Muscle of back (tissue), 13 donors: ENCODE measurements at places on chromosomes 1 and 21.

DNA sequence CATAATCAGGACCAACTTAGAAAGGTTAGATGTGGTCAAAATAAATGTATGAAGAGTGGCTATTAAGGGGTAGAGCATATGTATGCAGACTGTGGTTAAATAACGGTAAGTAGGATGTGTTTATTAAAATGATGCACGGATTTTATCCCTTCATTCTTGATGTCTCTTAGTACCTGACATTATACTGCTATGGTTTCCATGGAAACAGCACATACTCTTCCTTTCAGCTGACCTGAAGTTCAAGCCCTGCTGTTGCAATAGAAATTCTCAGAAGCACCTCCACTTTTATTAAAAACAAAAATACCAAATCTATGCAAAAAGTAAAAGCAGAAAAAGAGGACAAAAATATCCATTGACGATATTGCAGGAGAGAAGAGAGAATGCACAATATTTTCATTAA, 381.4 kb downstream of the RWDD3 start:
- DNase-seq = no peak

DNA sequence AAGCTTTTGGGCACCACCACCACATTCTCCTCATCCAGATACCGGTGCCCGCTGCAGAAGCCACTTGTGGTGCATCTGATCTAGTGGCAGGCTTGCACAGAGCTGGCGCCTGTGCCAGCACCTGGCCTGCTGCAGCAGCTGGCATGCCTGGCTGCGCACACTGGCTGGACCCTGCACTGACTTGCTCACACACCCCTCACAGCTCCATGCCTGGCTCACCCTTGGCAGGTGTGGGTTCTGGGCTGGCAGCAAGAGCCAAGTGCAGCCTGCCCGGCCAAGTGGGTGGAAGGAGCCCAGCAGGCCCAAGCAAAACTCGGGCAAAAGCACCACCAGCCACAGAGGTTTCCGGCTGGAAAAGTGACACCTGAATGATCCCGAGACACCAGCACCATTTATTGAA, 315.7 kb upstream of the RRP15 start:
- no peak for DNase-seq

GRCh38 chr1:64495878-64496277, 25.9 kb downstream of the CACHD1 start:
- no peak for DNase-seq

DNA sequence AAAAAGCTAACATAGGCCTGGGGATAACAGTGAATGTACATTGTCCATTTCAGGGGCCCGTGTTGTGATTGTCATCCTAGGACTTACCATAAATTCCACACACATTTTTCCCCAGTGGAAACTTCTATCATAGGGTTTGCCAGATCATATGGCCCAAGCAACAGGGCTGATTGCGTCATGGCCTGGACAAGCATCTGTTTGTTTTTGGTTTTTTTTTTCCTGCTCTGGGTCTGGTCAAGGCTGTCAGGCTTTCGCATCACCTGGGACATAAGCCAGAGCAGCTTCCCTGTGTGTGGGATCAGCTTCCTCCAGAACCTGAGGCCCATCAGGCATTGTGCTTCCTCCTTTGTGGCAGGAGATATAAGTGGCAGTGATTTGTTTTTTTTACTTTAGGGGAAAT, 598.5 kb upstream of the USP24 start:
- DNase-seq = peak; percentile 69

DNA sequence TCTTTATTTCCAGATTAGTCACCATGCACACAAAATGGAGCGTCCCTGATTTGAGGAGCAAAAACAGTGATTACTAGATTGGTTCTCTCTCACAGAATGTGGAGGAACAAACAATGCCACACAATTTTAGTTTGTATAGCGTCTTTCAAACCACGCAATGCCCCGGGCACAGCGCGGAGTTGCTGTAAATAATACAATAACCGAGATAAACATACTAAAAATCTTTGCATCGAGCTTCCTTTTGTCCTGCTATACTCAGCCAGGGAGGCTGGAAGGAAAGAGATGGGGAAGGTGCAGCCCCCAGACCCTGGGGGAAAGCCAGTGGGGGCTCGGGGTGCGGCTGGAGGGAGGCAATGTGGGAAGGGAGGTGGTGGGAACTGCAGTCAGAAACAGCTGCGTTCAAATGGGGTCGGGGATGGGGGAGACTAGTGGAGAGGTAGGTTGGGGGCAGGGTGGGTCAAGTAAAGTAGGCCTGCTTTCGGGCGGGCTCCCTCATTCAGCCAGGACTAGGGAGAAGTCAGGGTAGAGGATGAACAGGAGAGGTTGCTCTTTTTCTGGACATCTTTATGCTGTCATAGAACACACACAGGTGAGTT, 366.3 kb downstream of the RPS6KC1 start:
- no peak for DNase-seq

DNA sequence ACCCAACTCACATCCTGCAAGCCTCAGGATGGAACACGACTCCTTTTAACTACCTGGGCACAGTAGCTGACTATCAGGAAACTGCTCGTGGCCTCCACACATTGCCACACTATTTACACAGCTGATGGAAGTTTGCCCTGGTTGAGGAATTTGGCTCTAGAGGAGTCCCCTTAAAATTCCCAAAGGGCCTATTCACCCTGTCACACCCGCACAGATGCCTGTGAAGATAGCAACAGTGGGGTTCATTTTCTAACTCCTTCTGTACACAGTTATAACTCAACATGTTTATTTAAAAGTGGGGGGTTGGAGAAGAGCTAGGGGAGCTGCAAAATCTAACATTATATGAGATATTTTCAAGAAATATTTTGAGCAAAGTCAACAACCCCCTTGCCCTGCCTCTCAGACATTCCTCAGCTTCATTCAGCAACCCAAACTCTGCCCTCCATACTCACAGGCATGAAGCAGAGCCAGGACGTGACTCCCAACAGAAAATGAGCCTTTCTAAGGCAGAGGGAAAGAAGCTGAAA, 35.8 kb upstream of the CCN1 start:
- no peak for DNase-seq

- DNase-seq = peak; percentile 17
Observed at GRCh38 chr1:214993419-214993818, 89.1 kb upstream of the KCNK2 start.

- DNase-seq = no peak
Observed at GRCh38 chr1:64229307-64229706, 25.9 kb downstream of the UBE2U start.

- no peak for DNase-seq
Observed at GRCh38 chr1:107762751-107763390, 202.1 kb downstream of the VAV3 start.

GRCh38 chr1:21149855-21150432, 26.8 kb downstream of the EIF4G3 start:
- DNase-seq = peak; percentile 94

GRCh38 chr1:160876311-160876710, 8.7 kb downstream of the ITLN1 start:
- DNase-seq = no peak

DNA sequence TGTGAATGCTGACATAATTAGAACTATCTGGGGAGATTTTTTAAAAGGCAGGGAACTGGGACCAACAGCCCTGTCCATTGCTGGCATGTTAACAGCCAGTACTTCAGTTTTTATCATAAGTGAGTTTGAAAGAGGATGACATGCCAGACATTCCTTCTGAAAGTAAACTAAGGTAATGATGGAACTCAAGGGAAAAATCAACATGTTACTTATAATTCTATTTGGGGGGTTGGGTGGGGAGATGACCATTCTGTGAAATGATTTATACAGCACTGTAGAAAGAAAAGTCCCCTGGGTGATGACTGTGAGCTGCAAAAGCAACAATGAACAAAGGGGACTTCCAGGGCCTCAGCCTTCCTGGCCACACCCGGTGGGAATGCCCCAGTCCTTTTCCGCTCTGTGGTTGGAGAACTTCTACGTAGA, 5.4 kb upstream of the LAMC2 start:
- peak; percentile 56 for DNase-seq

DNA sequence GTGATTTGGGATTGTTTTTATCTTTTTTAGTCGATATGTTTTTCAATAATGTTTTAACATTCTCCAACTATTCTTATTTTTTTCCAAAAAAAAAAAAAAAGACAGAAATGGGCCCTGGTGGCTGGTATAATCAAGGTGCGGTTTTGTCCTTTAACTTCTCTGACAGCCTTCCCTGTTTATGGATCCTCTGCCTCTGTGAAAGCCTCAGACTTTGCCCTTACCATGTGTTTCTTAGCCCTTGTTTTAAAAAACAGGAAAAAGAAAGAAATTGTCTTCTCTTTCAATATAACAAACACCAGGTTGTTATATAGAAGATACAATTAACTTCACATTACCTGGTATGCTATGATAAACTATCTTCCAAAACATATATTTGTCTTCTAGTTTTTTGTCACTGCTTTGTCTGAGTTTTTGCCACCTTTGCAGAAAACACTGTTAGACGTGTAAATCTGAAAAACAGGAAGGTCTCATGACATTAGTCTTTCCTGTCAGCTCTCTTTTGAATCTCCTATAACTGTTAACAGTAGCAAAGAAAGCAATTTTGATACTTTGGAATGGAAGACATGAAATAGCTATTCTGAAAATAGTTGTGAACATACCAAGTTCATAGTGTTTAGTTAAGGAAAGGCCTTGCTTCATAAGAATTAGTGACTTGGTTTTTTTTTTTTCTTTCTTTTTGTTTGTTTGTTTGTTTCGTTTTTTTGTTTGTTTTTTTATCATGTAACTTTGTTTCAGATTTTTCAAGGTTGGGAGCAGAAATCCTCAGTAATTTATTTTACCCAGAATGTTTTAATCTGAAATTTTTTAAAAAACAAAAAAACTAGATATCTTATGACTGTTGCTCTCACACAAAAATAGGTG, 31.7 kb upstream of the CACYBP start:
- DNase-seq = peak; percentile 25

DNA sequence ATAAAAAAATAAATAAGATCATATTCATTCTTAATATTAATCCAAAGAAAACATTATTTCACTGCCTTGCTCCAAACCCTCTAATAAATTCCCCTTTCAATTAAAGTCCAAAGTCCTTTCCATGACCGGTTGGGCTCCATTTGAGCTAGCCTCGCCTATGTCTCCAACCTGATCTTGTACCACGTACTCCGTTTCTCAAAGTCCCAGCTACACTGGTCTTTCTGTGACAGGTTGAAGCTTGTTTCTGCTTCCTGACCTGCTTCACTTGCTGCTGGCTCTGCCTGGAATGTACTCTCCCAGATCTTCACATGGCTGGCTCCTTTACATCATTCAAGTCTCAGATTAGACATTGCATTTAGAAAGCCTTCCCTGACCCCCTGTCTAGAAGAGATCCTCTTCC, 16.4 kb downstream of the RPL5 start:
- no peak for DNase-seq

DNA sequence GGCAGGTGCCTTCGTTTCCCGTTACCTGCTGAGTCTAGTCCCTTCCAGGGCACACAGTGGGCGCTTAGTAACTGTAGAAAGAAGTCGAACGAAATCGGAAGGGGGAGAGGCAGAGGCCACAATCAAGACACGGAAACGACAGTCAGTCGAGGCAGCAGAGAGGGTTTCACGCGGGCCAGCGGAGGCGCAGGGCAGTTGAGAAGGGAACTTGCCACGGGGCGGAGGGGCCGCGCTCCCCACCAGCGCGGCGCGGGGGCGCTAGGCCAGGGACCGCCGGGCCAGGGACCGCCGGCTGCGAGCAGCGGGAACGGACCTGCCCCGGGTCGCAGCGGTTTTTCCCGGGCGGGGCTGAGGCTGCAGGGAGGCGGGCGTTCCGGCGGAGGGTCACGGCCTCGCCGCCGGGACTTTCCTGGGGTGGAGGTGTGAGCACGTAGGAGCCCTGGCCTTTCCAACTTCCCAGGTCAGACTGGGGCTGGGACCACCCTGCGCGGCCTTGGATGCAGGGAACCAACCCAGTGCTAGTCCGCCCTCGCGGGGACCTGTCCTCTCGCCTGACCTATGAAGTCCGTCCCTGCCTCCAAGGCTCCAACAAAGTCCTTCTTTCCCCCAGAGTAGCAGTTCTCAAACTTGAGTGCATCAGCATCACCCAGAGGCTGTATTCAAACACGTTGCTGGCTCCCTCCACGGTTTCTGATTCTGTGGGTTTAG, 150.1 kb upstream of the FGGY start:
- no peak for DNase-seq

GRCh38 chr1:32933742-32934322, 30.8 kb downstream of the RNF19B start:
- DNase-seq = no peak

GRCh38 chr1:174337000-174337681, 110.6 kb upstream of the GPR52 start:
- DNase-seq = no peak

DNA sequence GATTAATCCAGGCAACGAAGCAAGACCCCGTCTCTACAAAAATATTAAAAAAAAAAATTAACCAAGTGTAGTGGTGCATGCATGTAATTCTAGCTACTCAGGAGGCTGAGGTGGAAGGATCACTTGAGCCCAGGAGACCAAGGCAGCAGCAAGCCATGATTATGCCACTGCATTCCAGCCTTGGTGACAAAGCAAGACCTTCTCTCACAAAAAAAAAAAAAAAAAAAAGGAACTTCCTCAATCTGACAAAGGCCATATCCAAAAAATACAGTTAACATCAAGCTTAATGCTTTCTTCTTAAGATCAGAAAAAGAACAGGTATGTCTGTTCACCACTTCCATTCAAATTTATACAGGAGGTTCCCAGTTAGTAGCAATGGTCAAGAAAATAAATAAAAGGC, 54.4 kb downstream of the EVI5 start:
- no peak for DNase-seq

GRCh38 chr1:171622152-171622462, at the start of gene MYOCOS:
MYOCOS (plus strand) TSS chr1:171622243; CDS start chr1:171623884, 1,641 bp downstream.
- DNase-seq = no peak

DNA sequence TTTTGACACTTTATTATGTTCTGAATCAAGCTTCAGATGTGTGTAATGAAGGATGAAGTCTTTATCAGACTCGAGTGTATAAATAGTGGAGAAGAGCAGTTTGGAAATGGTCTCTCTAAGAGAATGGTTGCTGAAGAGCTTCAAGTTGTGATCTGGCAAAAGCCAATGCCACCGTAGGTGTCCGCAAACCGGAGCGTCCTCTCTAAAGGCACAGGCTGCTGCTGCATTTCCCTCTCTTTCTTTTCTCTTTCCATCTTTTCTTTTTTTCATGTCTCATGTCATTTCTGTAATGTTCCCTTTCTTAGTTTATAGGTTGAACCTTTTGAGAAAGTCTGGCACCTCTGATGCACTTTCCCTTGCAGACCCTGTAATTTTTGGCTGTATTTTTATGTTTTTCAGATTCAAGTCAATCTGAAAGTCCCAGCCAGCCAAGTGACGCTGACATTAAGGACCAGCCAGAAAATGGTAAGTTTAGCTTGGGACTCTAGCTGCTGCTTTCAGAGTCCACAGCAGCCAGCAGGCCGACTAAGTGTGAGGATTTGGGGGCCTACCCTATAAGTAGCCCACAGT, 194.8 kb downstream of the NFIA start:
- DNase-seq = no peak

DNA sequence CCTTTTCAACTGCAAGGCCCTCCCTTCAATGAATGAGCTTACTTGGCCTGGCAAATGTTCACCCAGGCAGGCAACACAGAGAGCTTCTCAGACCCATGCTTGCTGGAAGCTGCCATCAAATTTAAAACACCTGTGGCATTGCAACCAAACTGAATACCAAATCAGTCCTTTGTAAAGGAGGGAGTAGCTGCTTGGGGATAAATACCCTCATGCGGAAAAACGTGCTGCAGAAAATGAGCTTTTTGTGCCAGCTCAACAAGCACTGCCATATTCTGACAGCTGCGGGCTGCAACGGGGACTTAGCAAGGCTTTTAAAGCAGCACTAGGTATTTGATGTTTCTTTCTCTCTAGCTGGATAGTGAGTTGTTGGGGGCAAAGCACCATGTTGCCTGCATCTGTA, 119.7 kb downstream of the PLPPR4 start:
- peak; percentile 13 for DNase-seq
